RPMI7951 (cell line): ENCODE measurements at places on chromosomes 5 and 9. TPM values are rescaled to one million over a fixed set of nuclear protein-coding genes. Genes with fewer than 3 reads are reported as not detected.

The DRD1 gene
- not detected in 2 replicates for total RNA-seq

The NUTM2G gene
- total RNA-seq, result not detected in 2 replicates

The TNFSF8 gene
- total RNA-seq, result not detected in 2 replicates

The MSANTD3 gene
- total RNA-seq, result 70.5 and 75.1 TPM in 2 replicates

The ABCA1 gene
- total RNA-seq, result 20.8 TPM in 2 replicates

DNA sequence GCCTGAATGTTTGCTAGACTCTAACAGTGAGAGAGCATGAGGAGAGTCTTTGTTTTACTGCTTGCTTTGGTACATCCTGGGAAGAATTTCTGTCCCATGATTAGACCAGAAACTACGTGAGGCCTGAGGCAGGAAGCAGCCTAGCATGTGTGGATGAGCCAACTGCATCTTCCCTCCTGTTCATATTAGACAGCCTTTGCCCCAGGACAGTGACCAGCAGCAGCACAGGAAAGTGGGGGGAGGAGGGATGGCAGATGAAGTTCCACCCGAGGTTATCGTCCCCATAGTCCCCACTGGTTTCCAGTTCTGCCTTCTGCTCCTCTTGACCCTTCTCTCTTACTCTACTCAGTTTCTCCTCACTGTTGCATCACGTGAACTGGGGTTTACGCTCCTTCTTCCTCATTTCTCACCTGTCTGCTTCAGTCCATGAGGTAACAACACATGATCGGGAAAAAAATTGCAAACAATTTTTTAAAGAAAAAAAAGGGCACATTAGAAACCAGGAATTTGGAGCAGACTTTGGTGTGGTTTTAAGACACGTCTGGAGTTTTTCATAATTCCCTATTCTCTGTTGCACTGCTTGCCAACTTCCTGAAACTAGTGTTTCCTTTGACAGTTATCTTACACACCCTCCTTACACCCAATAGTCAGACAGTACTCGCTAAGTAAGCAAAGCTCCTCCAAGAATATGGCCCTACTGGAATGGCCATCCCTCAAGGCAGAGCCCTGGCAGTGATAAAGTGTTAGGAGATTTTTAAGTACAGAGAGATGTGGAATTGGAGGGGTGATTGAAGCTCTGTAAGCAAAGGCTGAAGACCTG, 84.1 kb downstream of the SNX18 start:
- DNase-seq, result peak; percentile 35

GRCh38 chr5:150130493-150130922, 25.1 kb downstream of the PDGFRB start:
- no peak for DNase-seq

GRCh38 chr5:179904463-179905160, 3.1 kb downstream of the TBC1D9B start:
- no peak for DNase-seq

DNA sequence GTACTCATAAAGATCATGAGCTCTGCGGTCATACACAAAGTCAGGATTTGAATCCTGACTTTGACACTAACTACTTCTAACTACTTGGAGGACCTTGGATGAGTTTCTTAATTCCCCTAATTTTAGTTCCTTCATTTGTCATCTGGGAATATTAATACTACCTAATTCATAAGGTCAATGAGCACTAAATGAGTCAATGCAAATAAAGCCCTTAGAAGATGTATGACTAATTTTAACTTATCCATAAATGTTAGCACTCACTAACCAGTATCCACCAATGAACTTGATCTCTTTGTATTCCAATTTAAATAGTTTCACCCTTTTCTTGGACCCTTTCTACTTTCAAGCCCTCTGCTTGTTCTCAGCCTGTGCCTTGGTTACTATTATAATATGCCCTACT, 1106.4 kb downstream of the CDH18 start:
- DNase-seq, result no peak

DNA sequence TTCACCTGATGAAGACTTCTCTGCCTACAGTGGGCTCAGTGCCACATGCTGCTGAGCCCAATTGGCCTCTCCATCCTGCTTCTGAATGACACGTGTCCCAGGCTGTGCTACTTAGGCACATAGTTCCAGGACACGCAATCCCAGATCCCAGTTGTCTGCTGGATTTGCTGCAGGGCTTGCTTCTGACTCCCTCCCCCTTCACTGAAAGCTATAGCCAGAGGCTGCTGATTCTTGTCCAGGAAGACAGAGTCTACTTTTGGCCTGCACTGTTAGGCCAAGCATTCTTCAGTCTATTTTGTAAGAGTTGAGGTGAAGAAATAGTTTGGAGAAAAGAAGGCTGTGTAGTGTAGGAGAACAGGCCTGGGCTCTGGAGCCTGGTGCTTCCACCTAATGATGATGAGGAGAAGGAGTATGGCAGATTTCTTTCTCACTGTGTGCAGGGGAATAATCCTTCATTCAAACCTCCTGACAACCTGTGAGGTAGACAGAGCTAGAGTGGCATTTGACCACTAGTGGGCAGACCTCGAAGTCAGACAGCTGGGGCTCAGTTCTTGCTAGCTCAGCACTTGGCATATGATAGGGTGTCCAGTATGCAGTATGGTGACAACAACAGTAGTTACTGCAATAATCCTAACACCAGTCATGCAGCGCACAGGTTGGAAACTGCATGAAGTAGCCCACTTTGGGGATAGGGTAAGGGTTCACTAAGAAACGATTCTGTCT, 19.5 kb upstream of the ASPN start:
- peak; percentile 50 for DNase-seq

DNA sequence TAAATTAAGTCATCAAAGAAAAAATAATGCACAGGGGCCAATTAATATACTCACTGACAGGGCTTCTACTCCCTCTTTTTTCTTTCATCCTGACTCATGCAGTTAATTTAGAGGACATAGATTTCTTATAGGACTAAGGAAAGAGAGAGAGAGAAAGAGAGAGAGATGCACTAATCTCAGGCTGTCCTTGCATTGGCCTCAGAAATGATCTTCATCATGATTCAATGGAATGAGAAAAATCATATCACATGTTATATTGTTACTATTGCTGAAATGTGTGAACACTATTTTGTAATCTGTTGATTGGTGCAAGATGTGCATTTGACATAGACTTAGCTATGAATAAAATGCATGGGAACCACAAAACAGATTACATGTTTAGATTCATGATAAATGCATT, 608.3 kb upstream of the NUDT12 start:
- DNase-seq, result no peak

DNA sequence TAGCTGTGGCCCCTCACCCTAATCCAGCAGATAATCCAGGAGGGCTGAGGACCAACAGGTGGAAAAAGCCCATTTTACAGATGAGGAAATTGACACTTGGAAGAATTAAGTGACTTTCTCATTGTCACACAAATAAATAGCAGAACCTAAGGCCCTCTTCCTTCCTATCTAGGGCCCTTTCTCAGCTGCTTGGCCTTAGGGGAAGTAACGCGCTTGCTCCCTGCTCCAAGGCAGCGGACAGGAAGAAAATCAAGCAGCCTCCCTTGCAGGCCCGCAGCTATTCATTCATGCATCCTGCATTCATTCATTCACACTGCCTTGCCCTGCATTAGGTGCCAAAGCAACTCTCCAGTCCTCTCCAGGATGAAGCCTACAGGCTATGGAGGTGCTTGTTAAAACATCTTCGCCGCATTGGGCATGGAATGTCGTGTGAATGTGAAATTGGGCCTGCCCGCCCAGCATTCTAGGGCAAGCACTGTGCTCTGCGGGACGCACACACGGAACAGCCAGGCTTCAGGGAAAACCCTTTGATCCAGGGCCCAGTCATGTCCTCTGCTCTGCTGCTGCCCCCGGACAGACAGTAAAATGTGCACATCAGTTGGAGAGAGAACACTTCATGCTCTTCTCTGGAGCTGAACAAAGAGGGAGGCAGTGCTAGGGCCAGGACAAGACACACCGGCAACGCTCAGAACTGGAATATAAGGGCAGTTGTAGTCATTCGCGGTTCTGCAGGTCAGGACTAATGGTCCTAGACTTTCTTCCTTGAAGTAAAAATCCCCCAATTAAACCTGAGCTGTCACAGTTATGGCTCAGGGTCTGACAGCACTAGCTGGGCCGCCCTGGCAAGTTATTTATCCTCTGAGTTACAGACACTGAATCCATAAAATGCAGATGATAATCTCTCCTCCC, 166.0 kb downstream of the COL23A1 start:
- DNase-seq, result no peak

DNA sequence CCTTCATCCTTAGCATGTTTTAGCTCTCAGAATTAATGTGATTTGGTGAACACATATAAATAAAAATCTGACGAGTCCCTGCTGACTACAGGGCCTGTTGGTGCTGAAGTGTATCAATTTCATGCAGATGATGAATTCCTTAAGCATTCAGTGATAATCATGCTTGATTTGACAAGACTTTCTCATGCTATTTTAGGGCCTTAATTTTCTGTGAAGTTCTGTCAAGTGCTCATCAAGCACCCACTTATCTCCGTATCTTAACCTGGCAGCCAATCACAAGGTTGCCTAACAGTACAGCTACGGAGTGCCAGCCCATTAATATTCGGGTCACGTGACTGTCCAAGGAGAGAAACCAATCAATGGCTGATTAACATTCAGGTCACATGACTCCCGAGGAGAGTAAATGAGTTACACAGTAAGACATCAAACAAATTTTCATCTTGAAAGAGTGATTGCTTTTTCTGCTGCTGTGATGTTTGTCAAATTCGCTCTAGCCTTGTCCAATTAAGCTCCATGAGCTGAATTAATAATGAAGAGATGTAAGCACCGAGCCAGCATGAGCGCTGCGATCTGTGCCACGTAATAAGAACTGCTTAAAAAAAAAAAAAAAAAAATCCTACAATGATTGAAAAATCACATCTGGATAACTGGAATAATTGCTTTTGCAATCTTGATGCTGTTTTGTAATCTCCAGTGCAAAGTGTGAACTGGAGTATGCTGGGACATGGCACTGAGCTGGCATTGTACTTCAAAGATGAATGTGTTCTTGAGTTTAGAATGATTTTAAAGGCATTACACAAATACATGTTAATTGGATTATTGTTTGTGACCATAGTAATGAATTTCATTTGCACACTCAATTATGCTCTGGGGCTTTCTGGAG, 104.3 kb upstream of the SPATA31D4 start:
- no peak for DNase-seq

DNA sequence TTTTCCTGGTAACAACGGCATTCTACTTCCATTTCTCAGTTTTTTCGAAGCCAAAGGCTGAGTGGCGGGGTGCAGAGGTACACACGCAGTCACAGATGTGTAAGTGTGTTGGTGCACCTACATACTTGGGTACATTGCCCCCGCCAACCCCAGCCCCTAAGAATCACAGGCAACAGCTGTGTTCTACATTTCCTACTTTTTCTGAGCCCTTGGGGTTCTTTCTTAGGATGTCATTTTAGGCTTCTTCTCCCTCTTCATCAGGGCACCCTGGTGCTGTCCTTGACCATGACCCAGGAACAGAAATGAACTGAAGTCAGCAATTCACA, 104.8 kb downstream of the PAX5 start:
- DNase-seq, result no peak

DNA sequence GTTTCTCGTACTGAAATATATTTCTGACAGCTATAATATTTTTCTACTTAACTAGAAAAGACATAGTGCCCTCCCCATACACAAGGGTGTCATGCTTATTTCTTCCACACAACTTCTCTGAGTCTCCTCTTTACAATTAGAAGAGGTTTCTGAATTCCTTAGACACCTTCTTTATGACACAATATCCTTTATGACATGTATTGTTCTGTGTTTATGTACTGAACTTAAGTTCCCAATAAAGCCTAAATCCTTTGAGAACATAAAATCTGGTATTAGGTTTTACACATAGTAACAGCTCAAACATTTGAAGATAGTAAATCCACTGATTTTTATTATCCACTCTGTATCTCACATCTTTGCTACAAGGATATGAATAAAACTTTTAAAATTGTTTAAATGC, 32.5 kb downstream of the GRAMD2B start:
- DNase-seq, result no peak

DNA sequence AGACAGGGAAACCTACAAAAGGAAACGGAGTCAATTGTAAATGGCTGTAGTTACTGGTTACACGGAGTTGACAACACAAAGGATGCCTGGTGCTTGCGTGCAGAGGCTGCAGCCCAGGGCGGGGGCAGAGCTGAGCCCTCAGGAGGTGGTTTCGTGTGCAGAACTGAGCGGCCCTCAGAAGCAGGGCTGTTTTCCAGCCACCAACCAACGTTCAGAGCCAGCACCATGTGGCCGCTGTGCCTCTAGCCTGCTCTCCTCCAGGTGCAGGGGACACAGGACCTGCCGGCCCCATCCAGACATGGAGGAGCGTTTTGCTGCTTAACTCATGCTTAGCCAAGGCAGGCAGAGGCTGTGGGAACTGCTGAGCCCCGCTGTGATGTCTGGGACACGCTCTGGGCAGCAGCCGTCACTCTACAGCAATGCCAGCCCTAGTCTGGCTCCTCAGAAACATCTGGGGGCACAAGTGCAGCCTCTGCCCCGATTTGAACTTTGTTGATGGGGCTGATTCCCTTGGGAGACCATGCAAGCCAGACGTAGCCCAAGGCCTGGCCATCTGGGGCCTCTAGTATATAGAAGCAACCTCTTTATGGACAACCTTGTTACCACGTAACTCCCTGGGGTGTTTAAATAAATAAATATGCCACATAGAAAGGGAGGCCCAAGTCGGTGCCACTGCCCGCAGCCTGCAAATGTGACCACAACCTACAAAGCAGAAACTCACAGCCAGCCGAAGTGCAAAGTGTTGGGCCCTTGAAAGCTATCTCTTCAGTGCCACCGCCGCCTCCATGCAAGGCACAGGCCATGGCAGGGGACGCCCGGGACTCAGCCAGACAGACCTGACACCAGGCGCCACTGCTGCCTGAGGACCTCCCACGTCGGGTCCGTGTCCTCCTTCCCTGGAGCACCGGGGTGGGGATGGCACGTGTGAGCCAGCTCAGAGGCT, 42.1 kb downstream of the NKD2 start:
- no peak for DNase-seq

- no peak for DNase-seq
These were observed 588.5 kb downstream of the MTRR start for GRCh38 chr5:8457187-8458037.

DNA sequence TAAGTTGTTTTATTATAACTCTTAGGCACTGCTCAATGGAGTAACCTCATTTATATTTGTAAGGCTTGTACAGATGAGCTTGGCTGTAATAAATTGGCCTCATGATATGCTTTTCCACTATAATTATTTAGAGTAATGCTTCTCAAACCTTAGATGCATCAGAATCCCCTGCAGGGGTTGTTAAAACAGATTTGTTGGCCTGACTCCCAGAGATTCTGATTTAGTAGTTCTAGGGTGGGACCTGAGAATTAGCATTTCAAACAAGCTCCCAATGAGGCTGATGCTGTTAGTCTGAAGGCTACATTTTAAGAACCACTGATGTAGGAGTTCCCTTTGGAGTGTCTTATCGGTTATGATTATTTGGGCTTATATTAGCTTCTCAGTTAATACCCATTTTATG, 38.2 kb upstream of the ARSB start:
- no peak for DNase-seq

- DNase-seq, result no peak
These were observed 208.8 kb downstream of the KIF4B start for GRCh38 chr5:155222393-155222792.

- DNase-seq, result no peak
These were observed 482.0 kb downstream of the PSAT1 start for GRCh38 chr9:78778861-78779374.

GRCh38 chr5:76204713-76205112, 121.5 kb downstream of the SV2C start:
- DNase-seq, result no peak
